Tibial artery (tissue), 4 donors: ENCODE measurements at places on chromosomes 12 and 14.

- DNase-seq: no peak
Observed at GRCh38 chr12:82671673-82672195, 15.0 kb upstream of the TMTC2 start.

- DNase-seq: no peak
Observed at GRCh38 chr14:37546621-37547447, 48.2 kb downstream of the FOXA1 start.

DNA sequence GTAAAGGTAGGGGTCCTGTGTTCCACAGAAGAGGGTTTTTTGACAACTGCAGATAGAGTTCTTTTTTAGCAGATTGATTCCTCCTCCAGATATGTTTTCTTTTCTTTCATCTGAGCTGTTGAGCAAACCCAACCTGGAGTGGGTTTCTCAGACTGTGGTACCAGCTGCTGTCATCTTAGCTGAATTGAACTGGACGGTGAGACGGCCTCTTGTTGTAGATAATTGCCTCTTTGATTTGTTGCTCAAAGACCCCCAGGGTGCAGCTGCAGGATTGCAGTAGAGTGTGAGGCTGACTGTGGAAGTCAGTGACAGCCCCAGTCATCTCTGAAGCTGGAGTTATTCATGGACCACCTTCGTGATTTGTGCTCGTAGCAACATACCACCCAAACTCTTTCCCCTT lies 317.7 kb downstream of the AACS start:
- no peak for DNase-seq

DNA sequence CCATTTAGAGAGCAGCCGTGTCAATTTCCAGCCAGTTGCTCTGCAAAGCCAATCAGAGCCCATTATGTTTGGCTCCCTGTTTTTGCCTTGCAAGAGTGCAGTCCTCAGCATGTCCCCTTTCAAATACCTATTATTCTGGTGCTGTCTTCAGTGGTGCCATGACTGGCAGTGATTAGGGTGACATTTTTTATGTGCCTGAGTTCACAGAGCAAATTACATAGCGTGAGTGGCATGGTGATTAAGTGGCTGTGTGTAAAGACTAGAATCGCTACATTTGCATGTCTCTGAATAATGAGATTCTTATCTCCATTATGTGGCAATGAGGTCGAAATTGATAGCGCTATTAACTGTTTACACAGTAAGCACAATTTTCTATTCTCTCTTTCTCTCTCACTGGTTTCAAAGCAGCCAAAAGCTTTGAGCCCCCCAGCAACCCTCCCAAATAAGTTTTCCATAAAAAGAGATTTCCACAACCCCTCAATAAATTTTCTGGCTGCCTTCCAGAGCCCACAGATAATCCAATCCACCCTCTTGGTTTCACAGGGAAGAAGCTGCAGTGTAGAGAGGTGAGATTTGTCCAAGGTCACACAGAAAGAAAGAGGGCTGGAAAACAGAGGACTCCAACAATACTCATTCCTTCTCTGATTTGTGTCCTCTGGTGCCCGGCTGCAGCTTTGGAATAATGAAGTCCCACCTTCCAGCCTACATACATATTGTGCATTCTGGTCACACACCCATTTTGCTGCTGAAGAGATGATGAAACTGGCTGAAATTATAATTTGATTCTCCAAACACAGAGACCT lies 58.8 kb upstream of the NUDT4 start:
- DNase-seq: no peak

- DNase-seq: no peak
Observed at GRCh38 chr12:83945871-83946270, 966.7 kb downstream of the SLC6A15 start.

DNA sequence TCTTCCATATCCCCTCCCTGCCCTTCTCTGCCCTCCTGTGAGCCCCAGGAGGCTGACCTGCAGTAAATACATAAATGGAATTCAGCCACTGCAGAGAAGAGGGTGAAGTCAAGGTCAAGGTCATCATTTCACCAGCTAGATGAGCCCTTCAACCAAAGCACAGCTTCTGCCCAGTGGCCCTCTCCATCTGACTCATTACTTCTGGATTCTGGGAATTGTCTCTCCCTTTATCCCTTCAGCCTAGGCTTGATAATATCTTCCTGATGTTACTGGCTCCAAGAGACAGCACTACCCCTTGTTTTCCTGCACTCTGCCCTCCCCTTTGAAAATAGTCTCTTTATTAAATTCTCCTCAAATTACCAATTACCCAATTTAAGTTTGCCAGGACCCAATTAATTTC lies 64.5 kb downstream of the TTC9 start:
- peak; percentile 6 for DNase-seq

- peak; percentile 91 for DNase-seq
Observed at GRCh38 chr14:60648934-60649874, at the start of gene SIX1. Gene SIX1 (minus strand): TSS chr14:60649477. CDS start chr14:60649189, 288 bp downstream.

DNA sequence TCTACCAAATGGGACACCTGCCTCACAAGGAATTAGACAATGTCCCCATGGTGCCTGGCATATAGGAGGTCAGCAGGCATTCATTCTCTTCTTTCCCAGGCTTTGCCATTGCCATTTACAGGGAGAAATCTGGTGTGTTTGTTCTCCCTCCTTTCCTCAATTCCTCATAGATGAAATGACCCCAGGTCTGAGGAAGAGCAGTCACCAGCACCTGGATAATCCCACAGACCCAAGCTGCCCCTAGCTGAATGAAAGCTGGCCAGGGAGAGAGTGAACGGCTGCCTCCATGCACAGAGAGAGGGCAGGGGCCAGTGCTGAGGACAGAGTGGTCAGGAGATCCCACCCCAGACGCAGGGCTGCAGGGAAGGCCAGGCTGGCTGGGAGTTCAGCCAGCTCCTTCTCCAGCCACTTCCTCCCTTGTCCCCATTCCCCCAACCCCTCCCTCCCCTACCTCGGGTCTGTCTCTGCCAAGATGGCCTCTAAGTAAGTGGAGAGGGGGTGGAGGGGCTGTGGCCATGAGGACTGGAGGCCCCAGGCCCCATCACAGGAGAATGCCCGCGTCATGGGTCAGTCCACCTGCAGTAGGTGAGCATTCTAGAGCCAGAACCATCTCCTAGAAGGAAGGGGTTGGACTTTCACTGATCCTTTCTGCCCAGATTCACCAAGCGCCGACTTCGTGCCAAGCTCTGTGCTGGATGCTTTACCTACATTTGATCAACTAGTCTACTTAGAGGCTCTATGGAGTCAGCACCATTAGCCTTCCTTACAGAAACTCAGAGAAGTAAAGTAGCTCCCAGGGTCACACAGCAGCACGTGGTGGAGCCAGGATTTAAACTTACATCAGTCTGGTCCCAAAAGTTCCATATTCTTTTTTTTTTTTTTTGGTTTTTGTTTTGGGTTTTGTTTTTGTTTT lies 2.0 kb upstream of the KRT4 start:
- DNase-seq: no peak

DNA sequence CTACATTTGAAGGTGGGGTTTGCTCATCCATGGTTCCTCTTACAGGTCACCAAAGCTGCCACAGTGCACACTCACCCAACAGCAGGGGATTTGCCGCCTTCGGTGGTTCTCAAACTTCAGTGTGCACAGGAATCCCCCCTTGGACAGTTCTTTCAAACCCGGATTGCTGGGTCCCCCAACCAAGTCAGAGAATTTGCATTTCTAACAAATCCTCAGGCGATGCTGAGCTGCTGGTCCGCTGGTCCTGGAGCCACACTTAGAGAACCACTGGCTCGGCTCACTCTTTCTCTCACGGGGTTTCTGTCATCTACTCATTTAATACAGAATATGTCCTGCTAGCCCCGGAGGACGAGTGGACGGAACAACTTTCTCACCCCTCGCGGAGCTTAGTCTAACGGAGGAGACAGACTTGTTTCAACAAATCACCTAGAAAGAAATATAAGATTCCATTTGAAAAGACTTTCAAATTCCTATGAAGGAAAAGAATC lies 24.1 kb upstream of the ZFP36L1 start:
- no peak for DNase-seq

DNA sequence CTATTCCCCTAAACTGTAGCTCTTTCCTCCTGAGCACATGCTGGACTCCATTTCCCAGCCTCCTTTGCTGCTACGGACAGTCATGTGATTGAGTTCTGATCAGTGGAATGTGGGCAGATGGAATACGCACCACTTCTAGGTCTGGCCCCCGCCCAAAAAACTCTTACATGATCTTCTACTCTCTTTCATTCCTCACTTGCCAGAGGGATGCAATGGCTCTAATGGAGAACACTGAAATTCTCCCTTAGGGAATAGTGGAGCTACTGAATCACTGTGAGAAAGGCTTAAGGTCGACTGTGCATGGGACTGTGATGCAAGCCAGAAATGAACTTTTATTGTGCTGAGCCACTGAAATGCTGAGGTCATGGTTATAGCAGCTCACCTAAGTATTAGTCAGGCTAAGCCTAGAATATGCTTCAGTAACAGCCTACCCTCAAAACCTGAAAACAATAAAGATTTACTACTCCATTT lies 13.0 kb upstream of the TMED2 start:
- DNase-seq: peak; percentile 75

- DNase-seq: no peak
Observed at GRCh38 chr12:8065991-8066594, at the start of gene C3AR1. Gene C3AR1 (minus strand): TSS chr12:8066359. CDS start chr12:8060185, 6,174 bp downstream.

DNA sequence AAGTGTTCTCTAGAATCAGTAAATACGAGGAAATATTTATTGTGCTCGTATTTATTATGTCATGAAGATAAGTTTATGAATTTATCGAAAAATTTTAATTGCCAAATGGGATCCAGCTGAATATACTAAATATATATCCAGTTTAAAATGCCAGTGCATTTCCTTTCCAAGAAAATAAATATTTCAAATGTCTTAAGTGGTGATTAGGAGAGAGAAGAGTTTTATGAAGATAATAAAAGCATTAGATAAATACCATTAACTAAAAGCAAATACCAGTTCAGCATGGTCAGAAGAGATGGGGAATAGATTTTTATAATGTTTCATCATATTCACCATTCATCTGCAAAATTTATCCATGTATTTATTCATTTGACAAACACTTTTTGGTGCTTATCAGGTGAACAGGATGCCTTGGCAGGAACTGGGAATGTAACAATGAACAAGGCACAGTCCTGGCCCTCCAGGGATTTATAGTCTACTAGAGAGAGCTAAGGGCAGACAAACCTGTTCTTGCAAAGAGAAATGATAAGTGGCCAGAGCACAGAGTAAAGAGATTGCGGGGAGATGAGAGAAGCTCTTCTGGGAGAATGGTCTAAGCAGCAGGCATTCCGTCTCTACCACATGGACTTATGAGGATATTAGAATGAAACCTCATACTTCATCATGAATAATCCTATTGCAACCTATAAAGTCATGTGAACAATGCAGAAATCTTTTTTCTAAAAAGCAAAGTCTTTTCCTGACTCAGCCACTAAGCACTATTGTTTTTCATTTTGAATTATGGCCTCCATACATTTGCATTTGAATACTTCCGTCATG lies 143.7 kb upstream of the ABCD2 start:
- no peak for DNase-seq

GRCh38 chr12:40382217-40382616 lies 157.4 kb downstream of the LRRK2 start:
- DNase-seq: no peak
